ENCODE measurements at places on chromosomes 13 and 19.

DNA sequence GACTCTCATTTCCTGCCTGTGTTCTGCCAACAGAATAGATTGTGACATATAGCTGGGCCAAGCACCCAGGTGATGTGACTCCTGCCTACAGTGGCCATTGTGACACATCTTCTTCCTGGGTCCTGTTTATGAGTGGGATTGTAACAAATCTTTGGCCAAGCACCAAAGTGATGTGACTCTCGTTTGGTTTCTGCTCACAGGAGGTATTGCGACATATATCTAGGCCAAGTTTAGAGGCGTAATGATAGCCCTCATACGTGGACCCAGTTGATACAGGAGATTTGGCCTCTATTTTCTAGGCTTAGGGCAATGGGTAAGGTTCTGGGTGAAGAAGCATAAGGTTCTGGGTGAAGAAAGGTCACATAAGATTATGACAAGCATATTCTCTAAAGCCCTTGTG is 76.2 kb downstream of the ZNF208 start:
- DNase-seq = no peak

DNA sequence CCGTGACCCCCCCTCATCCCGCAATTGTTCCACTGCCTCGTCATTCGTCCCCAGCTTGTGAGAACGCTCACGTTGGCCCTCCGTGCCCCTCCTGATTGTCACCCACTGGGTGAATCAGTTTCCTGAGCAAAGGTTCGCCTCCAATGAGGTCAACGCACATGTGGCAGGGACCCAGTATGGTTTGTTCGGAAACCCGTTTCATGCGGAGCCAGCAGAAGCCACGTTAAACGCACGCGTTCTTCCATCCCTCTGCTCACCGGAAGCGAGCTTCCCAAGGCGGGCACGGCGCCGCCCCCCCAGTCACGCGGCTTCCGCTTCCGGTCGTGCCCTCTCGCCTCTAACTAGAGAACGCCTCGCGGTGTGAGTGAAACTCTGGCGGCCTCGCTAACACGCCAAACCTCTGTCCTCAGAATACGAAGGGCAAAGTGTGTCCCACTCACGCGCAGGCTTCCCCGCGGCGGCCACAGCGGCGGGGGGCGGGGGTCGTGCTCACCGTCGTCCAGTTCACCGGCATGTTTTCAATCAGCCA is 18.0 kb upstream of the CFAP97D2 start:
- no peak for DNase-seq

DNA sequence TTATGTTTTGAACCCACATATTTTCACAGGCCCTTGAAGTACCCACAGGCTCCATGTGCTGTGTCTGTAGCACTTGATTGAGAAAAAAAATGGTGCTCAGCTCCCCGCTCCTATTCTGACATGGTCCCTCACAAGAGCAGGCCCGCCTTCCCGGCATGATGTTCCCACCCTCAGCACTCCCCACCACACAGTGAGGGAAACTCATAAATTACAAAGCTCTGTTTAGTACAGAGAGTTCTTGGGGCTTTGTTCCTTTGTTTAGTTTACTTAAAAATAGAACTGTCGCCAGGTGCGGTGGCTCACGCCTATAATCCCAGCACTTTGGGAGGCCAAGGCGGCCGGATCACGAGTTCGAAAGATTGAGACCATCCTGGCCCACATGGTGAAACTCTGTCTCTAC is 25.9 kb upstream of the ABCC4 start:
- no peak for DNase-seq

GRCh38 chr19:39197808-39198207 is 1.0 kb downstream of the NCCRP1 start:
- no peak for DNase-seq

GRCh38 chr13:113029487-113030258 is 60.7 kb downstream of the MCF2L start:
- DNase-seq = peak; percentile 17

DNA sequence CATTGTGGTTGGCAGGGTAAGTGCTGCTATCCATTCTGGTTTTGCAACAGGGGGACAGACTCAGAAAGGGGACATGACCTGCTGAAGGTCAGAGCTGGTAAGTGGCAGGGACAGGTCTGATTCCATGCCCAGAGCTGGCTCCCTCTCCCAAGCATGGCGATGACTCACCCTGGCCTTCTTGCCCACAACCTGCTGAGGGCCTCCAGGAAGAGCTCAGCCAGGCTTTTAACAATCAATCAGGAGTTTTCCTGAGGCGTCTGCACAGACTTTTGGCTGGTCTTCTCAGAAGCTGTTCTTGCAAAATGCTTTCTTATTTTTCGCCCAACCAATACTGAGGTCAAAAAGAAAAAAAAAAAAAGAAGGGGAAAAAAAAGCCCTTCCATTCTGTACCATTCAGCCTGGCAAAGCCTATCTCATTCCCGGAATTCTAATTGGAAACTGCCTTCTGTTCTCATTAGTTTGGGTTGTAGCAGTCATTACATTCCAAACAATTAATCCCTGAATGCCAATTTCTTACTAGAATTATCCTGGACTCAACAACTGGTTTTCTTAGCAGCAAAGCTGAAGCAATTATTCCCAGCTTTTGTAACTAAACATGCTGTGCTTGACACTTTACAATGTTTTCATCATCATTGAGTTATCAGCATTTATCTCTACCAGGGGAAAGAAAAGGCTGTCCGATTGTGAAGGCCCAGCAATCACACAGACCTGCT is 17.7 kb downstream of the SIAH3 start:
- DNase-seq = no peak

GRCh38 chr13:24982333-24982999 is 113.5 kb upstream of the PABPC3 start:
- DNase-seq = no peak

GRCh38 chr13:80924596-80924995 is 583.7 kb upstream of the SPRY2 start:
- no peak for DNase-seq

DNA sequence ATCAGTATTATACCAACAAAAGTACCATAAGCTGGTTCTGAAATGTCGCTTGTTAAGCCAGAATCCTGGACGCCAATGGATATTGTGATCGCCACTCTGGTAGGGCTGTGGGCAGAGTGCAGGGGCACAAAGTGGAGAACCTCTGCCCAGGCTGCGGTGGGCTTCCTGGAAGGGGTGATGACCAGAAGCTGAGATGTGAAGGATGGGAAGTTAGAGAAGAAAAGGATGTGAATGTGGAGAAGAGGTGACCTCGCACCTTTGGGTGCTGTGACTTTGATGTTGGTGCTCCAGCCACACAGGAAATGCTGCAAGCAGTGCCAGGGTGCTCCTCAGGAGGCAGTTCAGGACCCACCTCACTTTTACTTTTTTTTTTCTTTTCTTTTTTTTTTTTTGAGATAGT is 207.9 kb upstream of the MAB21L1 start:
- DNase-seq = no peak

DNA sequence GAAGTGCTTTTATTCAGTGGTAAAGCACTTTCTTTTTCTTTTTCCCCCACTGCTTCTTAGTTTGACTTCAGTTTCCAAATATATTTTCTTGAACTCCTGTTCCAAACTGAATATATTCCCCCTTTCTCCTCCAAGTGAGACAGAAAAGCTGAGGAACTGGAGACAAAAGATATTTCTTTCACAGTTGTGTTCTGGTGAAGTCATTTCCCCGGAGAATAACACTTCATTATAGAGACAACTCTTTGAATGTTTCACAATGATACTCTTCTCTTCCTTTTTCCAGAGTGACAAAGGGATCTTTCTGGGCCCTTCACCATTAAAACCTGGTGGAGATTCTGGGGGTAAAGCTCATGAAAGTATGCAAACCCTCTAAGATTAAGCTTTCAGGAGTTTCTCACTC is 860.8 kb upstream of the SLITRK5 start:
- no peak for DNase-seq

DNA sequence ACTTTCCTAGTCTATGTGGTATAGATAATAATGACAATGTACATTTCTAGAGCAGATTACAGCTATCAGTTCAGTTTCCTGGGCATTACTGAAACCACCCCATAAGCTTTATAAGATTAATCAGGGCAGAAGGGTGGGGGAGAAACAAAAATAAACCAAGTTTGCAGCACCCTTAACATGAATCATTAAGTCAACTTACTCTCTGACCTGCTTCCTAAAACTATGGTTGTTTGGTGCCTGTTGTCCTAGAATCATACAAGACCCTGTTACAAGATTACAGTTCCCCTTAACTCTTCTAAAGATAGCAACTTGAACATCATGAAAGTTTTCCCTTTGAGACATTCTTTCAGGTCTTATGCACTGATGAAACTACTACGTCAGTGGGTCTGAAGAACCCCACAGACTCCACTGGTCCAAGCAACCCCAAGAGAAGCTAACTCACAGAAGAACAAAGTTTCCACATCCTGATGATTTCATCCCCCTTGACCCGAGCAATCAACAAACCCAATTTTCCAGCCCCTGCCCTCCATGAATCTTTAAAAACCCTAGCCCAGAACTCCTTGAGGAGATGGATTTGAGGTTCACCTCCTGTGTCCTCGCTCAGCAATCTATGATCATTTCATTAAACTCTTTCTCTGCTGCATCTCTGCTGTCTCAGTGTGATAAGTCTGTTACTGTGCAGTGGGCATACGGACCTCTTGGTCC is 336.5 kb downstream of the FOXO1 start:
- DNase-seq = no peak

DNA sequence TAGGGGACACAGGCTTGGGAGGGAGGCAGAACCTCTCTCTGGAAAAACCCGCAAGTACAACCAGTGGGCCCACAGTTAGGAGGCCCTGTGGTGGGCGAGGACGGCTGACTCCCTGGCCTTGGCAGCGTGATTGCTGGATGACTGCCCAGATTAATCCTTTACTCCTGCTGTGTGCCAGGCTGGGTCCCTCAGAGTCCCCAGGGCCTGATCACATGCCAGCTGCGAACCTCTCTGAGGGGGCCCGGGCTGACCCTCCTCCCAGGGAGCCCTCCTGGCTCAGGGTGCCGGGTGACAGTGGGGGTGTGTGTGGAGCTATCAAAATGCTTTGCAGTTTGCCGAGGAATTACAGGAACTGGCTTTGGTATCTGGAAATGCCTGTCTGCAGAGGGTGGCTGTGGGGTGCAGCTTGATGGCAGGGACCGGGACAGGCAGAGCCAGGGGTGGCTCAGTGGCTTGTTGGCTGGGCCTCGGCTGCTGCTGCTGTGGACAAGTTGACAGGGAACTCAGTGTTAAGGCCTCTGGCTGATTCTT is 48.9 kb downstream of the DNM2 start:
- DNase-seq = no peak

DNA sequence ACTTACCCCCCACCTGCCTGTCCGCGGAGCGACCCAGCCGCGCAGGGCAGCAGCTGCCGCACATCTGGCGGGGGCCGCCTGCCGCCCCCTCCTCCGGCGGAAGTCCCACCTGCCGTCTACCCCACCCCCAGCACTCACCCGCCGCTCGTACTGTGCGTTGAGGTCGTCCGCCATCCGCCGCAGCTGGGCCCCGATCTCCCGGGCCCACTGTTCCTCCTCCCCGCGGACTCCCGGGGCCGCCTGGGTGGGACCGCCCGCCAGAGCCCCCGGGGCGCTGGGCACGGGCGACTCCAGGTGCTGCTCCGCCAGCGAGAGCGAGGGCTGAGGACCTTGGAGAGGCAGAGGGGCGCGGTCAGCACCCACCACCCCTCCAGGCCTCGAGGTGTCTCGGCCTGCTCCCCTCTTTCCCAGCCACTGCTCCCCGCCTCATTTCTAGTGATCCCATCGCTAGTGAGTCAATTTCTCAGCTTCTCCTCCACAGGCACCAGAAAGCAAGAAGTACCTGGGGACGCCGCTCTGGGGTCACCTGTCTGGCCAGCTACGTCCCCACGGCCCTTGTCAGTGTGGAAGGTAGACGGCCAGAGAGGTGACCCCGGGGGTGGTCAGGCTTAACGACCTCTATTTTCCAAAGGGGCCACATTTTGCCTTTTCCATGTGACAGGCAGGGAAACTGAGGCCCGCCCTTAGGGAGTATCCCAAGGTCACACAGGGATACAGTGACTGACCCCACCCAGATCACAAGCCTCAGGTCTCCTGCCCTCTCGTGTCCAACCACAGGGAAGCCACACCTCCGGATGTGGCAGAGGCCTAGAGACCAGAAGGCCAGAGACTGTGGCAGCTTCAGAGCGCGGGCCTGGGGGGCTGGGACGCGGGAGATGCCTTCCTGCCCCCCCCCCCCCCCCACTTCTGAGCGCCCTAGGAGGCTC is 4.3 kb downstream of the BBC3 start:
- no peak for DNase-seq

GRCh38 chr13:28314879-28315278 is 176.5 kb downstream of the PAN3 start:
- DNase-seq = no peak

DNA sequence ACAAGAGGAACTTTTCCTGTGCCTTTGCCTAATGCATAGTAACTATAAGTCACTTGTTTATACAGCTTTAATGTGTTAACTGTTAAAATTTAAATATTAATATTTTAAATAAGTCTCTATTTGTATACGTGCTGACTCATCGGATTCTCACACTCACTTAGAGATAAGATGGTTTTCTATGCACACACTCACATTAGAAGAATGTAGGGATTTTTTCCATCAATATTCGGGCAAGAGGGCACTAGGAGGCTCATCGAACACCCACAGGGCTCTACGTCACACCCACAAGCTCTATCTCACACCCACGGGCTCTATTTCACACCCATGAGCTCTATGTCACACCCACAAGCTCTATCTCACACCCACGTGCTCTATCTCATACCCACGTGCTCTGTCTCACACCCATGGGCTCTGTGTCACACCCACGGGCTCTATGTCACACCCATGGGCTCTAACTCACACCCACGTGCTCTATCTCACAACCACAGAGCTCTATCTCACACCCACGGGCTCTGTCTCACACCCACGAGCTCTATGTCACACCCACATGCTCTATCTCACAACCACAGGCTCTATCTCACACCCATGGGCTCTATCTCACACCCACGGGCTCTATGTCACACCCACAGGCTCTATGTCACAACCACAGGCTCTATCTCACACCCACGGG is 73.4 kb downstream of the COL4A2 start:
- DNase-seq = no peak

DNA sequence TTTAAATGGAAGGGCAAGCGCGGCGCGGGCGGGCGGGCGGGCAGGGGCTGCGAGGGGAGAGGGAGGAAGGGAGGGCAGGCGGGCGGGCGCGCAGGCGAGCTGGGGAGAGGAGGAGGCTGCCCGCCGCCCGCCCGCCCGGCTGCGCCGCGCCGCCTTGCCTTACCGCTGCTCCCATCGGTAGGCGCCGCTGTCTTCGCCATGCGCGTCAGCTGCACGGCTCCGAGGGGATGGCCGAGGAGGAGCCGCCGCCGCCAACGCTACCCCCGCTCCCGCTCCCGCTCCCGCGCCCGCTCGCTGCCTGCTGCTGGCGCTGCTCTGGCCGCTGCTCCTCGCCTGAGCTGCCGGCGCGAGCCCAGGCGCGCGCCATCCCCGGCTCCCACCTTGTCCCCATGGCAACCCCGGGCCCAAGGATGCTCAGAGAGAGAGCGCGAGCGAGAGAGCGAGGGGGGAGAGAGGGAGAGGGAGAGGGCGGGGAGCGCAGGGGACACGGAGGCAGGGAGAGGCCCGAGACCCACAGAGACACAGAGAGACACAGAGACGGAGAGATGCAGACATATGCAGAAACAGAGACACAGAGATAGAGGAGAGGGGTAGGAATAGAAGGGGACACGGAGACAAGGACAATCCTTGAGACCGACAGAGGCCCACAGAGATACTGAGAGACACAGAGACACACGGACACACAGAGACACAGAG is 40.3 kb downstream of the DEDD2 start:
- peak; percentile 61 for DNase-seq

GRCh38 chr13:26019881-26020870 is 31.6 kb downstream of the SHISA2 start:
- no peak for DNase-seq
